Upper lobe of left lung (tissue), 6 donors: ENCODE measurements at places on chromosomes 4 and X.

- peak overlapping the region; percentile 17 for H3K27ac ChIP-seq
- no peak overlapping the region for H3K4me3 ChIP-seq
- peaks cover 15% of the 10 kb centered on the region for H3K36me3 ChIP-seq
- peak; percentile 18 for DNase-seq
- peaks cover 30% of the 10 kb centered on the region for H3K4me1 ChIP-seq
- no peaks in the 10 kb centered on the region for H3K27me3 ChIP-seq
These were observed 9.4 kb upstream of the ADD1 start for GRCh38 chr4:2834001-2834921.

- H3K27ac ChIP-seq = no peak overlapping the region
- DNase-seq = no peak
- H3K27me3 ChIP-seq = no peaks in the 10 kb centered on the region
- no peaks in the 10 kb centered on the region for H3K4me1 ChIP-seq
- H3K4me3 ChIP-seq = no peak overlapping the region
These were observed 60.0 kb downstream of the PDHA1 start for GRCh38 chrX:19403696-19404095.

GRCh38 chr4:36328130-36328529 lies 46.7 kb downstream of the DTHD1 start:
- no peaks in the 10 kb centered on the region for H3K36me3 ChIP-seq
- H3K27ac ChIP-seq = no peak overlapping the region
- no peak overlapping the region for H3K4me3 ChIP-seq
- no peaks in the 10 kb centered on the region for H3K27me3 ChIP-seq
- no peak for DNase-seq

DNA sequence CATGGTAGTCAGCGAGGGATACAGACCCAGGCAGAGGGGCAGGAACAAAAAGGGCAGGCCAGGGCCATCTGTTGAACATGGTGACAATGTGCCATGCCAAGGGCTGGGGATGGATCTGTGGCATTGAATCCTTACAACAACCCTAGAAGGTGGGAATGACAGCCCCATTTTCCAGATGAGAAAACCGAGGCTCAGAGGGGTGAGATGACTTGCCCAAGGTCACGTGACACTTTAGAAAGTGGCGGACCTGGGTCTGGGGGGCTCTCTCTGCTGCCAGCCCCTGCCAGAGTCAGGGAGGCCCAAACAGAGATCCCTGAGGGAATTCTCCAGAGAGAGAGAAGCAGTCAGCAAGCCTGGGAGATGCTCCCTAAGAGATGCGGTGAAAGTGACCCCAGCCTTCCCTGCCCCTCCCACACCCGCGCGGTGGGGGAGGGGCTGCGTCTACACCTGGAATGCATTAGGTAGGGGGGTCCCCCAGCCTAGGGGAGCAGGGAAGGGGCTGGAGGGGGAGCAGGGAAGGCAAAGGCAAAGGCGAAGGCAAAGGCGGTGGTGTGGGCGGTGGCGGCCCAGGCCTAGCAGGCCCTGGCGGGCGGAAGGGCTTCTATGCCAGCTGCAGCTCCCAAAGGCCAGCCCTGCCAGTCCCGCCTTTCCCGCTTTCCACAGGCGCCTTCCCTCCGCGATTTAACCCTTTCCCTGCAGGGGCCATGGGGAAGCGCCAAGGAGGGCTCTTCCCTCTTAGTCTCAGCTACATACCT lies 13.0 kb downstream of the FGD1 start:
- DNase-seq = no peak
- no peaks in the 10 kb centered on the region for H3K36me3 ChIP-seq
- H3K4me1 ChIP-seq = peaks cover 4% of the 10 kb centered on the region
- H3K27me3 ChIP-seq = no peaks in the 10 kb centered on the region
- peak overlapping the region; percentile 67 for H3K27ac ChIP-seq

- H3K36me3 ChIP-seq = no peaks in the 10 kb centered on the region
- no peak overlapping the region for H3K4me3 ChIP-seq
- H3K27me3 ChIP-seq = no peaks in the 10 kb centered on the region
- DNase-seq = no peak
- H3K4me1 ChIP-seq = no peaks in the 10 kb centered on the region
These were observed 22.6 kb downstream of the ADAMTS3 start for GRCh38 chr4:72546456-72546855.

- H3K27ac ChIP-seq = no peak overlapping the region
- H3K4me1 ChIP-seq = no peaks in the 10 kb centered on the region
- H3K27me3 ChIP-seq = no peaks in the 10 kb centered on the region
- H3K36me3 ChIP-seq = no peaks in the 10 kb centered on the region
- DNase-seq = no peak
These were observed 182.2 kb downstream of the PACRGL start for GRCh38 chr4:20882500-20882899.

- H3K27me3 ChIP-seq = no peaks in the 10 kb centered on the region
- no peak overlapping the region for H3K4me3 ChIP-seq
- H3K27ac ChIP-seq = no peak overlapping the region
- H3K36me3 ChIP-seq = peaks cover 65% of the 10 kb centered on the region
- DNase-seq = peak; percentile 42
These were observed 13.6 kb downstream of the UVSSA start for GRCh38 chr4:1360423-1361283.

DNA sequence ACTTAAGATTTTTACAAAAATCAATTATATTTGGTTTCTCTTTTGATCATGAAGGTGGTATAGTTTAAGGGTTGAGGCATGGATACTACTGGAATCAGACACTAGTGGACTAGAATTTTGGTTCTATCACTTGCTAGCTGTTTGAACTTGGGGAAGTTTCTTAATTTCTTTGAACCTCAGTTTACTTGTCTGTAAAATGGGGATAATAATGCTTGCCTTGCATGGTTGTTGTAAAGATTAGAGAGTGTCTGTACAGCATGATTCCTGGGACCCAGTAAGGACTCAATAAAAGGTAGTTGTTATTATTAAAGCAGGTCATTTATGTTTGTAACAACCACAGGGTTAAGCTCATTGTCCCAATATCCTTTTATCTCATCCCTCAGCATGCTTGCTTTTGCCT lies 36.0 kb downstream of the TMEM164 start:
- no peaks in the 10 kb centered on the region for H3K36me3 ChIP-seq
- H3K27ac ChIP-seq = no peak overlapping the region
- H3K4me3 ChIP-seq = no peak overlapping the region
- H3K4me1 ChIP-seq = peaks cover 4% of the 10 kb centered on the region
- no peaks in the 10 kb centered on the region for H3K27me3 ChIP-seq

- no peaks in the 10 kb centered on the region for H3K4me1 ChIP-seq
- no peaks in the 10 kb centered on the region for H3K36me3 ChIP-seq
- no peak overlapping the region for H3K27ac ChIP-seq
- H3K4me3 ChIP-seq = no peak overlapping the region
These were observed 30.2 kb upstream of the TSPAN5 start for GRCh38 chr4:98688411-98689290.

DNA sequence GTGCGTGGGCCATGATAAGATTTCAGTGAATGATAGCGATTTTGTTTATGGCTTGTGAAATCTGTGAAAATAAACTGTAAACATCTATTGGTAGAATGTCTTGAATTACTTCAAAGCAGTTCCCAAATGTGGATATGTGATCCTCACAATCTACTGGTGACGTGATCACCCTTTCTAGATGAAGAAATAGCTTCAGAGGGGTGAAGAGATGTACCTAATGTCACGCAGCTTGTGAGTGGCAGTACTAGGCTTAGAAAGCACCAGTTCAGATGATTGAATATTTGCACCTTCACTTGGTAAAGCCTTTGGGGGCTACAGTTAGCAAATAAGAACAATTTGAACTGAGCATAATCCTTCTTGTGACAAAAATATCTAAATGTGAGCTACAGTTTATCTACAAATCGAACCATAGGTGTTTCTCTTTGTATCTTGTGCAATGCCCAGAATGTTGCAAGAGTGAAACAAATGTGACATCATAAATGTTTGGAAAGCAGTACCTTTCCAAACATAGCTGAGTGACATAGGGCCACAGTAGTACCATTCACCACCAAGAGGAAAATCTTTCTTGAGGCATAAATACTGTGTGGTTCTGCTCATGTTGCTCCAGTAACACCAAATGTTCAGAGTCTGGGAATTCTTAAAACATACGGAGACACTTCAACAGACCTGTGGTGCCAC lies 14.2 kb downstream of the PAK3 start:
- no peak overlapping the region for H3K4me3 ChIP-seq
- no peaks in the 10 kb centered on the region for H3K27me3 ChIP-seq
- DNase-seq = no peak

GRCh38 chr4:174418640-174419212 lies 103.6 kb downstream of the HPGD start:
- DNase-seq = no peak
- H3K36me3 ChIP-seq = no peaks in the 10 kb centered on the region
- H3K4me1 ChIP-seq = peaks cover 11% of the 10 kb centered on the region
- no peak overlapping the region for H3K27ac ChIP-seq
- no peaks in the 10 kb centered on the region for H3K27me3 ChIP-seq
- no peak overlapping the region for H3K4me3 ChIP-seq
